ENCODE measurements at places on chromosomes 13 and 19.

DNA sequence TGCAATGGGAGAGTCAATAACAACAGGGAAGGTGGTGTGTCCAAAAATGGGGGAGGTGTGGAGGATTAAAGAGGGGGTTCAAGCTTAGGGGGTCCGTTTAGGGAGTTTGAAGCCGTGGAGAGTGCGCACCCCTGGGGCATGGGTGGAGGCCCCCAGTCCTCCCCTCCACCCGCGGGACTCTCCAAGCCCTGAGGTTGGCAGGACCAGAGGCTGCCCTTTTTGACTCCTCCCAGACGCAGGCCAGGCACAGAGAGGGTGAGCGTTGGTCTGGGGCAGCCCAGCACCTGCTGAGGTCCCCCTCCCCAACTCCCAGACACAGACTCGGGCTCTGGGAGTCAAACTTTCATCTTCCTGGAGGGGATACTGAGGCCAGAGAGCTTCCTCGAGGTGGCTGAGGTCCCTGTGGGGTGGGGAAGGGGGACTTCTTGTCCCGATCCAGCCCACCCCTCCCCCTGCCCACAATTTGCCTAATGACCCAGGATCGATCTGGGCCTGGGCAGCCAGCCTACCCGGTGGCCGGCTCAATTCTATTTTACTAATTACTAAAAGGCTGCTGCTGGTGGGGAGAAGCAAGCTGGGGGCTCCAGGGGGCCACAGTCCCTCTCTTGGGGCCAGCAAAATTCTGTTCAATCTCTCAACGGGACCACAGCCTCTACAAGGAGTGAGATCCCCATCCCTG lies 2.8 kb upstream of the ONECUT3 start:
- DNase-seq: no peak

DNA sequence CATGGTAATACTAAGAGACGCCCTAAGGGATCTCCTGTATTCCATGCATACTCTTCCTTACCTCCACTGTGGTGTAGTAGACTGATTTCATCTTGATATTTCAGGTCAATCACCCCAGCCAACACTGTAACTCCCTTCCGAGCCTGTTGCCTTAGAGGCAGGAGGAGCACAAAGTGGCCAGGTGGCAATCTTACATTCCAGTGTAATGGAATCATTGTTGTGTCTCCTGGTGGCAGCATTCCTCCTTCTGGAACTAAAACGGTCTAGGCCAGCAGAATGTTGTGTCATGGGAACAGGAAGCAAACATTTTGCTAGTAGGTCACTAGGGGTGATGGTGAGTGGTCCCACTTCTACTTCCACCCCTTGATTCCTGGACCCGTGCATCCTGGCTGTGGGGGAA lies 405.7 kb upstream of the SLC10A2 start:
- peak; percentile 9 for DNase-seq

DNA sequence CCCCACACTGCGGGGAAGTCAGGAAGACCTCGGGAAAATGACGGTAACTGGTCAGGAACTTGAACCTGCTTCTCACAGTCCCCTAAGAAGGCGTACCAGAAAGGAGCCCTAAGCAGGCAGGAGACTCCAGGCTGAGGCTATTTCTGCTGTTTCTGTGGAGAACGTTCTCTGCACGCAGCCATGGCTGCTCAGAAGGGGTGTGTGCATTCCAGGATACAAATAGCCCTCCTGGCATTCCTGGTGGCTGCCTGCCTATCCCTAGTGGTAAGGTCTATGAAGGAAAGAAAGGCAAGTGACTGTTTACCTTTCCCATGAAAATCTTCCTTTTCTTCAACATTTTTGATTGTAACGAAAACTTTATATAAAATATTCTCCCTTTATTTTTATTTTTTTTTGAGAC lies 2.5 kb downstream of the SGCG start:
- DNase-seq: no peak

DNA sequence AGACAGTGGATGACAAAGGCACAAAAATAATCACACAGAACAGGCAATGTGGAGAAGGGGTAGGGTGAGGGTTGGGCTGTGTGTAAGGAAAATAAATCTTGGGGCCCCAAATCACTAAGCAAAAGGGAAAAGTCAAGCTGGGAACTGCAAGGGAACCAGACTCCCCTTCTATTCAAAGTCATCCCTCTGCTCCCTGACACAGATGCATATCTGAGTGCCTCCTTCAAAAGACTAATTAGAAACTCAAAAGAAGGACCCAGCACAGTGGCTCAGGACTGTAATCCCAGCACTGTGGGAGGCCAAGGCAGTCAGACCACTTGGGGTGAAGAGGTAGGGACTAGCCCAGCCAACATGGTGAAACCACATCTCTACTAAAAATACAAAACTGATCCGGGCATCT lies 18.3 kb downstream of the ZNF611 start:
- peak; percentile 66 for DNase-seq

DNA sequence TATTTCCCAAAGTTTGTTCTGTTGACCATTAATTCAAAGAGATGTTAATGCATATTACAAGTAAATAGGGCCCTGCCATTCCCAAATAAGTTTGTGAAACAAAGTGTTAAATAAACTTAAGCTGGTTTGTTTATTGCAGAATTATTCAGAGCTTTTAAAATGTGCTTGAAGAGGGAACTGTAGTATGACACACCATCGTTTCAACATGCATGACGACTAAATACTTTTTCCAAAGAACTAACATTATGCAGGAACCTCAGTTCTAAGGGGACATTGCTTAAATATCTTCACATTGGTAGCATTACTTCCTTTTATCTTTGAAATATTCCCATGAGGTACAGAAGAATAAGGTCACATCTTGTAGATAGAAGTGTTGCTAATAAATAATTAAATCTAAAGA lies 14.6 kb downstream of the LHFPL6 start:
- no peak for DNase-seq

GRCh38 chr19:1408300-1409203 lies 1.2 kb downstream of the DAZAP1 start:
- DNase-seq: peak; percentile 48
